ENCODE measurements at places on chromosomes 12 and 14.

DNA sequence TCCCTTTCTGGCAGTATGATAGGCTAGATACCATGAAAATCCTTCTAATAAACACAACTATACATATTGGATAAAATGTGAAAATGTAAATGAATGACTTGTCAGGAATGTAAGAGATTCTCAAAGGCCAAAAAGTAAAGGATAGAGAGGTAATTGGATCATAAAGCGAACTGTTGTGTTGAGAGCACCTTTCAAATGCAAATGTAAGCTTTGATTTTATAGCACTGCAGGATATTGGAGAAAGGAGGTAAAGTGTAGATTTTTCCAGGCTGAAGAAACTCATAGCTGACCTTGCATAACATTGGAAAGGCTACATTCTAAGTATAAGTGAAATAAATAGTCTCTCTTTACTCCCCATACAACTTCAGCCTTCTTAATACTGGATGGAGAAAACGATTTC, 54.0 kb downstream of the PTPRB start:
- DNase-seq, result no peak

DNA sequence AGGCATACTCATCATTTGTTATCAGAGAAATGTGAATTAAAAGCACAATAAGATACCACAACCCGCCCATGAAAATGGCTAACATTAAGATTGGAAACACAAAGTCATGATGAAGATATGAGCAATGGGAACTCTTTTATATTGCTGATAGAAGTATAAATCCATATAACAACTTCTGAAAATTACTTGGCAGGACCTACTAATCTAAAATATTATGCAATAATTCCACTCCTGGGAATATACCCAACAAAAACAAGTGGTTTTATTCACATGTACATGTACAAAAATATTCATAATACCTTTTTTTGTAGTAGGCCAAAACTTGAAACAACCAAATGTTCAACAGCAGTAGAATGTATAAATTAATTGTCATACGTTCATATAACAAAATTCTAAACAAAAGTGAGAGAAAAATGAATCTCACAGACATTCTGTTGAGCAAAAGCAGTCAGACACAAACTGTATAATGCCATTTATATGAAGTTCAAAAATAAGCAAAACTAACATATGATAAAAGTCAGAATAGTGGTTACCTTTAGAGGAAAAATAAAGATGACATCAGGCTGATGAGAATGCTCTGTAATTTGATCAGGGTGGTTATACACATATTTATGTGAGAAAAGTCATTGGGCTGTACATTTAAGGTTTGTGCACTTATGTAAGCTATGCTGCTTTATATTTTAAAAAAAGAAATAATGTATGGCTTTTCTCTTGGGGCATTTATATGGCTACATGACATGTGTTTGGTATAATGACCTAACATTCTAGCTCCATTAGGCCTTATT, 309.2 kb upstream of the KITLG start:
- DNase-seq, result peak; percentile 38

- DNase-seq, result peak; percentile 31
Measured at GRCh38 chr12:43848786-43849185, 12.9 kb downstream of the TMEM117 start.

- DNase-seq, result no peak
Measured at GRCh38 chr14:79502751-79503148, 708.6 kb downstream of the DIO2 start.

DNA sequence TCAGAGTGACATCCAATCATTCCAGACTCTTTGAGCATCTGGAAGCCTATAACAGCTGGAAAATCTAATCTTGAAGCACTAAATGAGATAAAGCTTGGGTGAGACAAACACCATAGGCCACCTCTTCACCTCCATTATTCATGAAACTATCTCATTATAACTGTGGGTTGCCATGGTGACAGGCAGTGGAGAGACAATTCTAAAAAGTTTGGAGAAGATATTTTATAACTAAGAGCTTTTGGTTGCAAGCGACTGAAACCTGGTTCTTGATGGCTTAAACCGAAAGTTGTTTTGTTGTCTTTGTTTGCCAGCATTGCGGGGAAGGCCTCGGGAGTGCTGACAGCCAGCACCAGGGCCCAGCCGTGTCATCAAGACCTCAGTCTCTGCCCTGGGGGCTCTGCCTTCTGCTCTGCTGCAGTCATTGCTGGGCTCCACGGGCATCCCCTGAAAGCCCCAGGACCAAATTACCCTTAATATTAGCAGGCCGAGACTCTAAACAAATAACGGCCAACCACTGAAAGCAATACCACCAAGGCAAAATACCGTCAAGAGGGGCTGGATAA, 353.6 kb upstream of the SFSWAP start:
- DNase-seq, result no peak

DNA sequence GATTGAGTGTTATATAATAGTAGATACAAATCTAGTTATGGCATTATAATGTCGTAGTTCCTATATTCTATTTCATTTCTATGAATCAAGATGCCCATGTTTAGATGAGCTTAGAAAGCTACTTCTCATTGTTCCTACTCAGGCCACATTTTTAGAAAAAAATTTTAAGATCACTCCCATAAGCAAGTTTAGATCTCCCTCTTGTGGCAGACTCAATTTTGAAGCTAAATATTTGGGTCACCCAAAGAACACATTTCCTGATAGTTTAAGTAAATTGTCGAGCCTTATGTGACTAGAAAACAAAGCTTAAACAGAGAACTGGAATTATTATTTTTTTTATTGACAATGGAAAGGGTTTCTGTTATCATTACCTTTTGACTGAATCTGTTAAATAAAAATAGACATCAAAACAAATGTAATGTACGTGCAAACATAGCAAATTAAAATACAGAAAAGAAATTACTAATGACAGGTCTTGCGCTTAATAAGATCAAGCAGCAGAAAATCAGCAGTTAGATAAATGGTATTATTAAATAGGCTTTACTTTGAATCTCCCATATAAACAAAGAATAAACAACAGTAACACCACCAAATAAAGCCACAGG, 180.2 kb downstream of the ACSS3 start:
- peak; percentile 63 for DNase-seq

- peak; percentile 20 for DNase-seq
Measured at GRCh38 chr14:32352631-32353030, 23.5 kb downstream of the AKAP6 start.

GRCh38 chr14:21059842-21060613, 2.4 kb downstream of the RNASE8 start:
- DNase-seq, result peak; percentile 45

DNA sequence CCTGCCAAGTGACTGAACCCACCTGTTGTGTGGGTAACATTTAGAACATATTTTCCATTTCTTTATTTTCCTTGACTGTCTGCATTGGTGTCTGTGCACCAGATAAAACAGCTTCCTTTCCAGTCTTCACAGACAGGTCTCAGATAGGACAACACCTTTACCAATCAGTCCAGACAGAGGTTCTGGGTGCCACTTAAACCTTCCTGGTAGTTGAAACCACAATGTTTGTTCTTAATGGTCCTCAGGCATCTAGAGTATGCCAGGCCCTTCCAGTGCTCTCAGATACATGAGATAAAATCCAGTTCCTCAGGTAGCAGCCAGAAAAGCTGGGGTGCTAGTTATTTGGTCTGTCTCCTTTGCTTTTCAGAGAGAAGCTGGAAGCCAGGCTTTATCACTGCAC, 7.0 kb upstream of the CLEC2D start:
- no peak for DNase-seq

DNA sequence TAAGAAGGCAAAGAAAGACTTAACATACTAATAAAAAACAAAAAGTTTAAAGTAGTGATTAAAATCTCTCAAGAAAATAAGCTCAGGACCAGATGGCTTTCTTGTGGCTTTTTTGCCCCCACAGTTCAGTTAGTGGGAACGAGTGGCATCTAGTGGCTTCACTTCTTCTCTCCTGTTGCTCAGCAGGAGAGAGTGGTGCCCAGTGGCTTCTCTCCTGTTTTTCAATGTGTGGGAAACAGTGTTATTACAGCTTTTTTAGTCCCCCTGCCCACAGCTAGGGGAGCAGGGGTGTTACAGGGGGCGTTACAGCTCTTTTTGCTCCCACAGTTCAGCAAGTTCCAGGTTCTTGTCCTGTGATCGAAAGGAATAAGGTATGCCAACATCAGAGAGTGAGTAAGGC, 135.2 kb downstream of the RERGL start:
- DNase-seq, result peak; percentile 2

- DNase-seq, result no peak
Measured at GRCh38 chr12:105272152-105272551, 36.2 kb upstream of the APPL2 start.

DNA sequence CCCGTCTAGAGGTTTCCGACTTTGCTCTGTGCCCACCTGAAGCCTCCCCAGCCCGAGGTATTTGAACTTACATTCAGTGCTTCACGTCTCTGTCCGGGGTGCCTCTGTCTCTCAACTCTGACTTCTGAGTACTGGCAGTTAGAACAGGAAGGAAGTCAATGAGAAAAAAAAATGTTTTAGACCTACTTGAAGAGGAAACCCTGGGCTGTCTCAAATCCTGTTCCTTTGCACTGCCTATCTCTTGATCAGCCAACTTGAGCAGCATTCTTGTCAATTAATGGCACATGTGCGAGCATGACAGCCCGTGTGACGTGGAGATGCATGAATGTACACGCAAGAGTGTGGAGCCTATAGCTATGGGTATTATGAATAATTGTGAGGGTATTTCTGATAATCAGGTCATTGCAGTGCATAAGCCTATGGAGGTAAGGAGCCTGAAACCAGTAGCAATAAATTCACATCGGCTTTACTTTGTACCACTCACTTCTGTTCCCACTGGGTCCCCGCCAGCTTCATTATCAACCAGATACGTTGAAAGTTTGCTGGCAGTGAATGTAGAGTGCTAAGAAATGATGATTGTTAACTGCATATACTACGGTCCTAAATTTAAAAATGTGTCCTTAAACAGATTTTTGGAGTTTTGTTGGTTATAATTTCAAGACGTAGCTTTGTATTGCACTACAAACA, at the start of gene ARHGDIB:
ARHGDIB (minus strand) TSS at position 136 of the 687 bp plus-strand sequence. CDS start 10,889 bp downstream, outside the sequence.
- peak; percentile 40 for DNase-seq

GRCh38 chr14:82667501-82667900, 1133.8 kb upstream of the SEL1L start:
- DNase-seq, result no peak

Measured in GM23248 (cell line).